ENCODE measurements at places on chromosomes 2 and 18.
A peak's percentile ranks its signal among the peaks of the same experiment; 100 is the strongest.

- no peak for DNase-seq
Measured at GRCh38 chr2:217218269-217219163, 358.7 kb upstream of the TNP1 start.

DNA sequence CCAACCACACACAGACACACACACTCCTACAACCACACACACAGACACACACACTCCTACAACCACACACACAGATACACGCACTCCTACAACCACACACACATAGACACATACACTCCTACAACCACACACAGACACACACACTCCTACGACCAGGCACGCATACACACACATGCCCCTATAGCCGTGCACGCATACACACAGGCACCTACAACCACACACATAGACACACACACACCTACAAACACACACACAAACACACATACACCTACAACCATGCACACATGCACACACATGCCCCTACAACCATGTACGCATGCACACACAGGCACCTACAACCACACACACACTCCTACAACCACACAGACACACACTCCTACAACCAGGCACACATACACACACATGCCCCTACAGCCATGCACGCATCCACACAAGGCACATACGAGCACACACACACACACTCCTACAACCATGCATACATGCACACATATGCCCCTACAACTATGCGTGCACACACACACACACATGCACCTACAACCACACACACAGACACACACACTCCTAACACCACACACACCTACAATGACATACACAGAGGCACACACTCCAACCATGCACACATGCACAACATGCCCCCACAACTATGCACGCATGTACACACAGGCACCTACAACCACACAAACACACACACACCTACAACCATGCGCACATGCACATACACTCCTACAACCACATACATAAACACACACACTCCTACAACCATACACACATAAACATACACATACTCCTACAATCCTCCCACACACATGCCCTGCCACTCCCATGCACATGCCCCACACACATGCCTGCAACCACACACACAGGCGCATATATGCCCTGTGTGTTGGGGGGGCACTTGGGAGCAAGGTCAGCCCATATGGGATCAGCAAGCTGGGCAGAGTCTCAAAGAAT, 19.1 kb upstream of the TEX51 start:
- no peak for DNase-seq

- no peak for DNase-seq
Measured at GRCh38 chr2:181677912-181678586, 2.3 kb downstream of the NEUROD1 start.

- no peak for DNase-seq
Measured at GRCh38 chr18:48422947-48423378, 13.8 kb upstream of the ZBTB7C start.

DNA sequence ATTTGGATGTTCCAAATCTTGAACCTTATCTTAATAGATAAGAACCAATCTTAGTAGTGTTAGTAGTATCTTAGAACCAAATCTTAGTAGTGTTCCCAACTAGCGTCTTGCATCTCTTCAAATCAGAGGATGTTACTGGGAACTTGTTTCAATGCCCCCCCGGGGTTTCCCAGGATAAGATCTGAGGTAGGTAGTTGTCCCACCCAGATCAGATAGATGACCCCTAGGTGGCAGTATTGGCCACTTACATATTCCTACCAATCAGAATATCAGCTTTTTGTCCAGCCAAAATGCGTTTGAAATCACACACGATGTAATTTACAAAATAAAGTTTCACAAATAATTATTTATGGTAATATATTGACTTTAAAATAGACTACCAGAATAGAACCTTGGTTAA, 314.8 kb downstream of the MBD2 start:
- no peak for DNase-seq

- DNase-seq: no peak
Measured at GRCh38 chr2:43759195-43759594, 14.6 kb upstream of the DYNC2LI1 start.

DNA sequence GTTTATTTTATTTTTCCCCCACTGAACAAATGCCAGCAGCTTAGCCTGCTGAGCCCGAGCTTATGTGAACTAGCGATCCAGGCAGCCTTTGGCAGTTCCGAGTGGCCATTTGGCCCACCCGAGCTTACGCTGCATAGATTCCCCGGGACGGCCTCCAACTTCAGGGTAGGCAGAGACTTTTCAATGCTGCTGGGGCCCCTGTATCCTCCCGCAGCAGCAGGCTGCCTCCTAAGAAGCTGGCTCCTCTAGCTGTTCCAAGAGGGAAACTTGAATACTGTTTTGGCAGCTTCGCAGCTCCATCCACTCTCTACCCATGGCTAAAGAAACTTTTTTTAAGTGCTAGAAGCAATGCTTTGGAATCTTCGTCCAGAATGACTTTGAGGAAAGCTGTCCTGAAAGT, 295.2 kb downstream of the SS18 start:
- no peak for DNase-seq

- DNase-seq: peak; percentile 90
Measured at GRCh38 chr2:216536734-216537210, 38.1 kb downstream of the RPL37A start.

DNA sequence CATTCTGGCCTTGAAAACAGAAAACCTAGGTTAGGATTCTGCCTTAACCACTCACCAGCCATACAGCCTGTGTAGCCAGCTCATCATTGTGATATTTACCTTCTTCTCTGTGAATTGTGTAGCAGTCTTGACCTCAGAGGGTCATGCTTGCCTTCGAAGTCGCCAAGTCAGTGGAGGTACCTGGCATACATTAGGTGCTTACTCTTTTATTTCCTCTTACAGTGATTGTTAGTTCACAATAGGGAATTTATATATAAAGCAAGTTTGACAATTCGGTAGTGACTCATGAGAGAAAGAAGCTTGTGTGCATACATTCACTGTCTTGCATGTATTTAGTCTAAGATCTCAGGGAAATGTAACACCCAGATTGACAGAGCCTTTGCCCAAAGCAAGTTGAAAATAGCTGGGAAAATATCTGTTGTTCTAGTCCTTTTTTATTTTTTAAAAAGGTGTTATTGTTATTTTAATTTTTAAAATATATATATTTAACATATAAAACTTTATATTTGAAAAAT, 290.6 kb downstream of the PTGR3 start:
- DNase-seq: no peak

DNA sequence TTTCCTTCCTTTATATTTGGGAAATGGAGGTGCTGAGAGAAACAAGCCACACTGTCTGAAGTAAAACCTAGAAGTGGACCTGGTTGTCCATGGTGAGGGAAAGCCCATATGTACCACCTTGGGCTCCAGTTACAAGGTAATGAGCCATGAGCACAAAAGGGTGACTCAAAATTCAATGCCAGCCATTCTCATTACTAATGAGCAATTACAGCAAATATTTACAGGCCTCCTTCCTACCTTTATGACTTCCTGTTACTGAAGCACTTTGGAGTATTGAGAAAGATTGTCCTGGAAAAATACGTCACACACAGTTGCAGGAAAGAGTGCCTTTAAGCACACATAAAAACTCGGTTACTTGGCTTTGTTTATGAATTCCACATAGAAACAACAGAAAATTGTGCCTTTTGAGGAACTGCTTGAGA, 9.1 kb downstream of the EPAS1 start:
- DNase-seq: no peak

DNA sequence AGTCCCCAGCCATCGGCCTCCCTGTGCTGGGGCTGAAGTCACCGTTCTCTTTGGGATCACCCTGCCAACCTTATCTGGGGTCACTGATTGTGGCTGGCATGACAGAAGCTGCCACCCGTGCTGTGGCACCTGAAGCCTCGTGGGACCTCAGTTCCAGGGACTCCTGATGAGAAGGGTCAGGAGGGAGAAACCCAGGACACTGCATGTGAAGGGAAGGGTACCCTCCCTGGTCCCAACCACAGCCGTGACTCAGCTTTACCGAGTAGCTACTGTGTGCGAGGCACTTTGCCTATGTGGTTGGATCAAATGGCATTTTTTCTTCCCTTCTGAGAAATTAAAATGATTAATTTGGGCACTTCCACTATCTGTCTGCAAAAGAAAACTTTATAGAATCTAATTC, 64.4 kb downstream of the SP110 start:
- DNase-seq: no peak

- no peak for DNase-seq
Measured at GRCh38 chr2:208326016-208326415, 60.0 kb downstream of the PIKFYVE start.

- DNase-seq: no peak
Measured at GRCh38 chr2:85472261-85472660, 53.7 kb downstream of the SH2D6 start.

DNA sequence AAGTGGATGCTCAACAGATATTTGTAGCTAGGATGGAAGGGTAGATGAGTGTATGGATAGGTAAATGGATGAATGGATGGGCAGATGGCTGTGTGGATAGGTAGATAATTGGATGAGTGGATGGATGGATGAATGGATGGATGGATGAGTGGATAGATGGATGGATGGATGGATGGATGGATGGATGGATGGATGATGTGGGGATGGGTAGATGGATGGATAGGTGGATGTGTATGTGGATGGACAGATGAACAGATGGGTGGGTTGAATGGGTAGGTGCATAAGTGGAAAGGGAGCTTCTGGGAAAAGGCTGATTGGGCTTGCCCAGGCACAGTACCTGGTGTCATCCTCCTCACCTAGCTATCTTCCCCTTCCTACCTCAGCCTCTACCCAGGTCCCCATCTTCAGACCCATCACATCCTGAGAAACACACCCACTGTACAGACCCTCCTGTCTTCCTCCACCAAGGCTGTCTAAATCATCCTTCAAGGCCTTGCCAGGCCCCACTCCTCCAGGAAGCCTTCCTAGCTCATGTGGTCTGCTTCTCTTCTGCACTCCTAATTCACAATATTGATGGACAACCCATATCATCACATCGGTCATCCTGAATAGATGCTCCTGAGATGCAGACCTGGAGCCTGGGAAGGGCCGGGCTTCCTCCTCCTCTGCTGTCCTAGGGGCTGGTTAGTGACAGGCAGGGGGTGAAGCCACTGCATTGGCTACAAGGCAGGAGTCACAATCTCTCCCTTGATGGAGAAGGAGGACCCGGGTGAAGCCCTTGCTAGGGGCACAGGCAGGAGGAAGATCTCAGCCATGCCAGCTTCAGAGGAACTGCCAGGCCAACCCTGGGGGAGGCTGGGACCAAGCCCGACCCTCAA, 49.4 kb downstream of the SMAD7 start:
- no peak for DNase-seq

GRCh38 chr2:20146401-20146800, 78.5 kb downstream of the SDC1 start:
- DNase-seq: no peak

DNA sequence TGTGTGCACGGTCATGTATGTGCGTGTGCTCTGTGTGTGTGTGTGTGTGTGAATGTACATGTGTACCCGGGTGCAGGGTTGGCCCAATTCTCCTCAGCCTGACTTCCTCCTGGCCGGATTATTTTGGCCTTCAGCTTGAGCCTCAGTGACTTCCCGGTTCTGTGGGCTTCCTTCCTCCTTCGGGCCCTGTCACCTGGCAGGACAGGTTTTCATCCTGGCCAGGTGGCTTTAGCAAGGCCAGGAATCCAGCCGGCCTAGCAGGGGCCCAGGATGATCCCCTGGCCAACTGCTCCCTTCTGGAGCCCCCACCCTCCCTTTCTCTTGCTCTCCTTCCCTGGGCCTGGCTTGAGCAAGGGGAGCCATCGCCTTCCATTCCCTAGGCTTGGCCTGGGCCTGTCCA, 140.5 kb downstream of the INHBB start:
- no peak for DNase-seq

GRCh38 chr2:233251306-233252116, at the start of gene ATG16L1:
ATG16L1 (plus strand) TSS chr2:233251673; CDS start chr2:233251828, 155 bp downstream.
- DNase-seq: peak; percentile 89

- DNase-seq: no peak
Measured at GRCh38 chr2:134217351-134217750, 36.5 kb upstream of the MGAT5 start.

DNA sequence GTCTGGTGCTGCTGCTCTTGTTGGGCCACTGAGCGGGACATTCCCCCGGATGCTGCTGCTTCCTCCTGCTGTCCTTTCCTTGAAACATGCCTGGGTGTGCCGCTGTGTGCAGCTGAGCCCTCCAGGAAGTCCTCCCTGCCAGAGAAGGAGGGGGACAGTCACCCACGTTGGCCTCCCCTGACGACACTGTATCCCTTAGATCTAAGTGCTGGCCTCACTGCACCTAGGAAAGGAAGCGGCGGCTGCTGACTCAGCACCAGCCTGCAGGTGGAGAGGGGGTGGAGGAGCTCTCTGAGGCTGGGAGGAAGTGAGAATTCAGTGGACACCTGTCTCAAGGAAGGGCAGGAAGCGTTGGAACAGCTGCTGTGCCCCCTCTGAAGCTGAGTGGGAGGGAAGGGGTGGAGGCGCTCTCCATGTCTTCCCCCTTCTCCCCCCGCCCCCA, 239.8 kb downstream of the HAUS1 start:
- no peak for DNase-seq

DNA sequence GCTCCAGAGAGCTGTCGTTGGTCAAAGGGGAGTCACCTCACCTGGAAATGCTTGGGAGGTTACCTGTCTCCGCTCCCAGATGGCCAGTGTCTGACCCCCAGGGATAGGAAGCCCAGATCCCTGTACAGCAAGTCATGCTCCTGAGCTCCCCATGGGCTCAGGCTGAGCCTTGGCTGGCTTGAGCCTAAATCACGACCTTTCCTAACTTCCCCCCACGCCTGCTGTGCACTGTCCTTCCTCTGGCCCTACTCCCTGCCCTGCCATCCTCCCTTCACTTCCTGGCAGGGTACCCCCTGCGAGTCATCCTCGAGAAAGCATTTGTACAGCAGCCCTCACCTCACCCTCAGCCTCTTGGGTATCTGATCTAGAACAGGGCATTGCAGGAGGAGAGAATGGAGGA, 9.2 kb upstream of the HDAC4 start:
- no peak for DNase-seq

DNA sequence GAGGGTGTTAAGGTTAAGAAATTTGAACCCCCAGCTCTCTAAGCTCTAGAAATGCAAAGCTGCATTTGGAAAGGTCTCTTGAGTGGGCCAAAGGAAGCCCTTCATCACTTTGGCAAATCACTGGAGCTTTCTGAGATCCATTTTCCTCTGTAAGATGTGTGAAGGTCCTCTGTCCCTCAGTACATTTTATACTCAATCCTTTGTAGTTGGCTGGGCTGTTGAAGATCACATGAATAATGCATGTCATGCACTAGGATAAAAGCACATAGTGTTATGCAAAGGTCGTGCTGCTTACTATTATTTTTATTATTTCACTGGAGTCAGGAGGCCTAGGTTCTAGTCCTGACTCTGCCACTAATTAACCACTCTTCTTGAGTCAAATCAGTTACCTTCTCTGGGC, 124.9 kb downstream of the FSHR start:
- DNase-seq: no peak

- no peak for DNase-seq
Measured at GRCh38 chr18:28494151-28494550, 317.2 kb upstream of the CDH2 start.
